Lung (tissue), 17 donors: ENCODE measurements at places on chromosomes 6 and 20. TPM values are rescaled to one million over a fixed set of nuclear protein-coding genes. Genes with fewer than 3 reads are reported as not detected.

DNA sequence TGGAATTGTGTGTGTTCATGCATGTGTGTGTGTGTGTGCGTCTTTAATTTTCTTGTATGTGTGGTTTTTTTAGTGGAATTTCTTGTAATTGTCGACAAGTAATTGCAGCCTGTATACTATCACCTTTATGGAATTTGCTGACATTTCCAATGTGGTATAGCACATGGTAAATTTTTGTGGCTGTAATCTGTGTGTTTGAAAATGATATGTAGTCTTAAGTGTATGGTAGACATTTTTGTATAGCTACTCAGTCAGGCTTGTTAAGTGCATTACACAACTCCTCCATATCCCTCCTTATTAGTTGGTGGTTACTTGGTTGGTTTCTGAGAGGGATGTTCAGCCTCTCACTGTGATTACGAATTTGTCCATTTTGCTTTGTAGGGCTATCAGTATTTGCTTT lies 384.5 kb upstream of the HSF2 start:
- no peaks in the 10 kb centered on the region for H3K4me1 ChIP-seq
- DNase-seq, result no peak
- no peak overlapping the region for H3K27ac ChIP-seq
- no peak overlapping the region for H3K4me3 ChIP-seq
- H3K36me3 ChIP-seq, result no peaks in the 10 kb centered on the region
- no peaks in the 10 kb centered on the region for H3K27me3 ChIP-seq

GRCh38 chr6:31462026-31462963 lies 35.6 kb upstream of the MICB start:
- peak overlapping the region; percentile 88 for H3K27ac ChIP-seq
- no peak for DNase-seq
- no peaks in the 10 kb centered on the region for H3K4me1 ChIP-seq
- H3K36me3 ChIP-seq, result no peaks in the 10 kb centered on the region
- no peak overlapping the region for H3K4me3 ChIP-seq

GRCh38 chr6:166050559-166050958 lies 117.1 kb downstream of the TBXT start:
- H3K27me3 ChIP-seq, result no peaks in the 10 kb centered on the region
- H3K27ac ChIP-seq, result no peak overlapping the region
- DNase-seq, result no peak
- H3K4me1 ChIP-seq, result no peaks in the 10 kb centered on the region
- no peaks in the 10 kb centered on the region for H3K36me3 ChIP-seq

- H3K36me3 ChIP-seq, result no peaks in the 10 kb centered on the region
- H3K4me1 ChIP-seq, result no peaks in the 10 kb centered on the region
- H3K27me3 ChIP-seq, result no peaks in the 10 kb centered on the region
- H3K27ac ChIP-seq, result no peak overlapping the region
- no peak for DNase-seq
These were observed 95.9 kb upstream of the COL21A1 start for GRCh38 chr6:56343295-56343694.

GRCh38 chr6:16511040-16511660 lies 250.1 kb downstream of the ATXN1 start:
- no peak overlapping the region for H3K4me3 ChIP-seq
- H3K27ac ChIP-seq, result no peak overlapping the region
- peak; percentile 66 for DNase-seq
- H3K36me3 ChIP-seq, result no peaks in the 10 kb centered on the region
- peaks cover 23% of the 10 kb centered on the region for H3K4me1 ChIP-seq
- no peaks in the 10 kb centered on the region for H3K27me3 ChIP-seq

GRCh38 chr20:47256668-47257236 lies 99.7 kb downstream of the ZMYND8 start:
- no peak overlapping the region for H3K4me3 ChIP-seq
- DNase-seq, result peak; percentile 53
- H3K36me3 ChIP-seq, result peaks cover 12% of the 10 kb centered on the region
- no peaks in the 10 kb centered on the region for H3K27me3 ChIP-seq
- no peaks in the 10 kb centered on the region for H3K4me1 ChIP-seq

DNA sequence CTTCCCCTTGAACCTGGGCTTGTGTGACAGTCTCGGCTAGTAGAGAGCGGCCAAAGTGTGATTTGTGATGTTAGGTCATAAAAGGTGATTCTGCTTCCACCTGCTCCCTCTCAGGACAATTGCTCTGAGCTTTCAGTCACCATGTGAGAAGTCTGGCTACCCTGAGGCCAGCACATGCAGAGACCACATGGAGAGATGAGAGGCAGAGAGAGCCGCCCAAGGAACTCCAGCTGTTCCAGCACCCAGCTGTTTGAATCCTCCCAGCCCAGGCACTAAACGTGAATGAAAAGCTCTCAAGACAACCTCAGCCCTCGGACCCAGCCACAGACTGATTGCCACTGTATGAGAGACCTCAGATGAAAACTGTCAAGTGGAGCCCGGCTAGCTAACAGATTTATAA lies 143.4 kb upstream of the EEF1E1 start:
- no peaks in the 10 kb centered on the region for H3K27me3 ChIP-seq
- no peaks in the 10 kb centered on the region for H3K36me3 ChIP-seq
- H3K4me3 ChIP-seq, result no peak overlapping the region
- no peaks in the 10 kb centered on the region for H3K4me1 ChIP-seq

GRCh38 chr6:99606656-99607415 lies at the start of gene PRDM13:
Gene PRDM13 (plus strand): TSS chr6:99606833. CDS start chr6:99607035, 202 bp downstream.
- no peaks in the 10 kb centered on the region for H3K36me3 ChIP-seq
- H3K27ac ChIP-seq, result no peak within 1 kb of the TSS
- DNase-seq, result no peak
- H3K4me1 ChIP-seq, result peaks cover 15% of the 10 kb centered on the region
- peaks cover 96% of the 10 kb centered on the region for H3K27me3 ChIP-seq
- H3K4me3 ChIP-seq, result no peak within 1 kb of the TSS

Gene HEY2
- 1.0 TPM for total RNA-seq

DNA sequence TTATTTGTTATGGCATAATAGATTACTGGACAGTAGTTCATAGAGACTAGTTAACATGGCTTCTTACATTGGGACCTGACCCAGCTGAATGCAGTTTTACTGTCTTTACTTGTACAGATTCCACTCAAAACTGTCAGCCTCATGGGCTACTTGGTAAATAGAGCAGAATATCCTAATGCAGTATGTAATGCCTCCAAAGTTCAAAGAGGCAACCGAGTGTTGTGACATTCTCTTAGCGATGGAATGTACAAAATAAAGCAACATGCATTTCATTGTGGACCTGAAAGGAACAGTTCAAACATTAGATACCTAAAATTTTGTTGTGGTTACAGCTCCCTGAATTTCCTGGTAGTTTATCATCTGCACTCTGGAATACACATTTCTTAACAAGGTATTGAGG lies 29.1 kb upstream of the RGS17 start:
- DNase-seq, result no peak
- H3K27me3 ChIP-seq, result no peaks in the 10 kb centered on the region
- no peaks in the 10 kb centered on the region for H3K36me3 ChIP-seq
- H3K27ac ChIP-seq, result no peak overlapping the region
